ENCODE measurements at places on chromosomes 4 and X. TPM values are rescaled to one million over a fixed set of nuclear protein-coding genes. Genes with fewer than 3 reads are reported as not detected.

The GRXCR1 gene
- not detected for total RNA-seq

The GABRE gene
- total RNA-seq, result 1.0 TPM

The NWD2 gene
- total RNA-seq, result not detected

The PAGE2 gene
- not detected for total RNA-seq

The NPY2R gene
- total RNA-seq, result not detected

The GPR173 gene
- total RNA-seq, result 8.5 TPM

The ACOX3 gene
- total RNA-seq, result 51.6 TPM
